ENCODE measurements at places on chromosomes 1 and 21.

GRCh38 chr1:2236695-2237677, 8.9 kb downstream of the SKI start:
- no peak for DNase-seq

DNA sequence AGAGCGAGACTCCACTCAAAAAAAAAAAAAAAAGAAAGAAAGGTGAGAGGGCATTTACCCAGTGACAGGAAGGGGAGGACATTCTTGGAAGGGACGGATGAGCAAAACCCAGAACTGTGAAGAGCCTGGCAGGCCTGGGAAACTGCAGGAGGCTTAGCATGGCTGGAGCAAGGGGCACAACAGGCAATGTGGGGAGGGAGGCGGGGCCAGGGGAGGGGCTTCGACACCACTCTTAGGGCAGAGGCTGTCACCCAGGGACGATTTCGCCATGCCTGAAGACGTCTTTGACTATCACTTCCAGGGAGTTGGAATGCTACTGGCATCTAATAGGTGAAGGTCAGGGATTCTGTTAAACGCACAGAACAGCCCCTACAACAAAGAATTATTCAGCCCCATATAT, 184.0 kb downstream of the HUNK start:
- DNase-seq, result no peak

GRCh38 chr1:50720457-50721053, 239.5 kb downstream of the FAF1 start:
- DNase-seq, result no peak

DNA sequence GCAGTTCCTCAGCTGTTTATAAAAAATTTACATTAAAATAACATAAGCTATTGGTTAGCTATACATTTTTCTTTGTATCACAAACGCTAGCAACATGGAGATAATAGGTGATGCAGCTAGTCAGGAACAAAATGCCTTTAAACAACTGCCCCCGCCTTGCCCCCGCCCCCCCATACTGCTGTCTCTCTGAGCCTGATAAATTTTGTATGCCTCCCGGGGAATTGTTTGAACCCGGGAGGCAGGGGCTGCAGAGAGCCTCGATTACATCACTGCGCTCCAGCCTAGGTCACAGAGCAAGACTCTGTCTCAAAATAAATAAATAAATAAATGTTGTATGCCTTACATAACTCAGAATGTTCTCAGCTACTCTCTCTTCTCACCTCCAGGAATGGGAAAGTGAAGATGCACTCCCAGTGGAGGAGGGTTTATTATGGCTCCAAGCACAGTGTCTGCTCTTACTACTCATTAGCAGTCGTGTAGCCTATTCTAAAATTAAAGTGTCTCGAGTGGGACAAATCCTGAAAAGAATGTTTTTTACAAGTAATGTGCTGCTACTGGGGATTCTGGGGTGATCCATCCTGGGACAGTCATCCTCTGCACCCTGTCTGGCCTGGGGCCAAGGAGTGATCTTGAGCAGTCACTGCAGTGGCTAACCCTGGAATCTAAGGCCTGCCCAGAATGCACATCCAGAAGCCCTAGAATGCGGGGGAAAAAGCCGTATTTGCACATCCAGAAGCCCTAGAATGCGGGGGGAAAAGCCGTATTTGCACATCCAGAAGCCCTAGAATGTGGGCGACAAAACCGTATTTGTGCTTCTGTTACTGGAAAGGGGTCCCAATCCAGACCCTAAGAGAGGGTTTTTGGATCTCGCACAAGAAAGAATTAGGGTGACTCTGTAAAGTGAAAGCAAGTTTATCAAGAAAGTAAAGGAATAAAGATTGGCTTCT, 39.4 kb upstream of the ZNF496 start:
- DNase-seq, result no peak

DNA sequence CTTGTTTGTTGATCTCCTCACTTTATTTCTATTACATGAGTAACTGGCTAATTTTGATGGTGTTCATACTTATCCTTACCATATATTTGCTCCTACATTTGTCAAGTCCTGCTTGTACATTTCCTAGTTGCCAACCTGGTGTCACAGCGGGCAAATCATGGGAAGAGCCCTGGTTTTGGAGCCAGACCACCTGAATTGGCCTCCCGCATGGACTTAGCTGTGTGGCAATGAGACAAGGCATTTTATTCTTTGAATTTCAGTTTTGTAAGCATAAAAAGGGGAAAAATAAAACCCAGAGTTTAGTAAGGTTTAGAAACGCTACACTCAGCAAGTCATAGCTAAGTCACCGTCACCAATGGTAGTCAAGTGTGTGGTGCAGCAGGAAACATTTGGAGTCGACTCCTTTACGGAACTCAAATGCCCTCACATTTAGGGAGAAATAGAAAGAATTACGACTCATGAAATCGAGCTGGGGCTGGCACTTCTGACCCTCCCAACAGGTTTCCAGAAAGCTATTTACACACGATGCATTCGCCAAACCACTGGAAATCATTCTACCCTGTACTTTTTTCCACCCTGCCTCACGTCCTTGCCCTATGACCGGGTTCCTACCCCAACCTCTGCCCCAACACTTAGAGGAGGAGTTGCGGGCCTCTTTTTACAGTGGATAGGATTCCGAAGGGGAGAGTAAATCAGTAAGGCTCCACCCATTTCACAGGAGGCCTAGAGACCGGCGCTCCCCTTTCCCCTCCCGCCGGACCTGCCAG, 492 bp upstream of the PGM1 start:
- no peak for DNase-seq

- no peak for DNase-seq
These were observed 8.9 kb upstream of the C1orf174 start for GRCh38 chr1:3908886-3909517.

GRCh38 chr1:221381910-221382623, 359.8 kb downstream of the DUSP10 start:
- DNase-seq, result no peak

DNA sequence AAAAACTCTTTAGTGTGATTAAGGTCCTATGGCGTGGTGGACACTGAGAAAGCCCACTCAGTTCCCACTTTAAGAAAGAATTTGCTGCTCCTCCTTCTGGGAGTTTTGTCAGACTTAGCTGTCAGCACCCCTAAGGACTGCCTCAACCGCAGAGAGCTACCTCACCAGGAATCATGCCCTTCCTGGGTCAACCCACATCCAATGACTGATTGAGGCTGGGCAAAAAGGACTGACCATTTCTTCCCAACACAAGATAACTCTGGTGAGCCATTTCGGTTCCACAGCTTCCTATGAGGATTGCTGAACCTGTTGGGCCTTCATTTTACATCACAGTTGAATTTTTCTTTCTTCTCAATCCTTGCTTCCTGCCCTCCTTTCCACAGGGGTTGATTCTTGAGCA, 197.9 kb downstream of the NCAM2 start:
- no peak for DNase-seq

DNA sequence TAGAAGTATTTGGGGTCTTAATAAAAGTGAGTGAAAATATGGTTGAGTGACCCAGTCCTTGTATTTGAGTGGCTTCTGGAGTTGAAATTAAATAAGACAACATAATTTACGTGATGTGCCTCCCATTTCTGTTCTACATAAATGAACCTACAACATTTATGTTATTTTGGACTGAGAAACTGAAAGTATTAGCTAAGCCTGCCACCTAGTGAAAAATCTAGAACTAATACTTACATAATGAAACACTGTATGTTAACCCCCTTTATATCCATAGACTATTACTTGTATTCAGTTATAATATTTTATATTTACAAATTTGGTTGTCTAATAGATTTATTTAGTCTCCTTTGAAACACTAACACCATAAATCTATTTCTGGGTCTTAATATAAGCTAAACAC, 298.9 kb downstream of the KCNT2 start:
- DNase-seq, result no peak

DNA sequence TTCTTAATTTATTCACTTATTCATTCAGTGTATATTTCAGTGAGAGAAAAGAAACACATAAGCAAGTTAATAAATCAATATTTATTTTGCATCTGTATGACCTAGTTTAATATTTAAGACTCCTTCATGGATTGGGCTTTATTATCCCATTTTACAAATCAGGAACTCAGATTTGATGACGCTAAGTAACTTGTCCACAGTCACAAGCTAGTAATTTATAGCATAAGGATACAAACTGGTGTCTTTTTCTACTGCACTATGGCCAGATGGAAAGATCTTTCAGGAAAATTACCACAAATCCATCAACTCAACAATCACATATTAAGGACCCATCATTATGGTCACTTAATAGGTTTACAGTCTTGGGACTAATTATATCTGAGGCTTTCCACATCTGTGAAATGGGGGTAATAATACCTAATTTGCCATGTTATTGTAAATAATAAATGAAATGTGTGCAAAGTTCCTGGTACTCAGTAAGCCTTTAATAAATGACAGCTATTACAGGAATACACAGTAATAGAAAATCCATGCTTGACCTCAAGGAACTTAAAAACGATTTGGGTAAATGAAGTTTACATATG, 13.3 kb downstream of the CDKN2C start:
- no peak for DNase-seq

DNA sequence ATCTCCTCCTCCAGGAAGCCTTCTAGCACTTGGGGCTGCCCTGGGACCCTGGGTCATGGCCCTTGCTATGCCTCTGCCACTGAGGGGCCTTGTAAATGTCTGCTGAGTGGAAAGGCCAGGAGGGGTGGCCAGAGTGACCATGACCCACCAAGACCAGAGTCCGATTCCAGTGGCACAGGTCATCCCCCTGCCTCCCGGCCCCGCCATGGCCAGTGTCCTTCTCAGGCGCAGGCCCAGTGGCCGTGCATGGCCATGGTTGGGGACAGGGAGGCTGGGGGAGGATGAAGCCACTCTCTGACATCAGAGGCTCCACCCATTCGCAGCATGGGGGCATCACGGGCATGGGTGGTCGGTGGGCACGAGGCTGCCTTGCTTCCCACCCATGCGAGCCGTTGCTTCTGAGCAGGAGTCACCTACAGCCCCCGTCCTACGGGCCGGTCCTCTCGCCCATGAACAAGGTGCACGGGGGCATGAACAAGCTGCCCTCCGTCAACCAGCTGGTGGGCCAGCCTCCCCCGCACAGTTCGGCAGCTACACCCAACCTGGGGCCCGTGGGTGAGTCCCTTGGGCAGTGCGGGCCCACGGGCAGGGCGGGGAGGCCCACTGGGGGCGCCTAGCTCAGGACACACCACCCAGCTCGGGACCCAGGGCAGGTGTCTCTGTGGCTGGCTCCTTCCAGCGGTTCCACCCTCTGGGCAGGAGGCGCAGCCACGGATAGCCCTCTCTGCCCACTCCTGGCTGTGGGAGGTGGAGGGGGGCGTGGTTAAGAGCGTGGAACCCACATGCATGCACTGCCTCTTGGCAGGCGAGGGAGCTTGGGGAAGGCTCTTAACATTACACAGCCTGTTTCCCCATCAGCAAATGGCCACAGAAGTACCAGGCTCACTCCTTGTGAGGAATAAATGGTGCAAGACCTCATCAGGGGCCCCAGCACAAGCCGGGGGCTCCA, 22.4 kb upstream of the CCDC27 start:
- no peak for DNase-seq

- DNase-seq, result no peak
These were observed 351.0 kb upstream of the B3GALT2 start for GRCh38 chr1:193537266-193538002.

DNA sequence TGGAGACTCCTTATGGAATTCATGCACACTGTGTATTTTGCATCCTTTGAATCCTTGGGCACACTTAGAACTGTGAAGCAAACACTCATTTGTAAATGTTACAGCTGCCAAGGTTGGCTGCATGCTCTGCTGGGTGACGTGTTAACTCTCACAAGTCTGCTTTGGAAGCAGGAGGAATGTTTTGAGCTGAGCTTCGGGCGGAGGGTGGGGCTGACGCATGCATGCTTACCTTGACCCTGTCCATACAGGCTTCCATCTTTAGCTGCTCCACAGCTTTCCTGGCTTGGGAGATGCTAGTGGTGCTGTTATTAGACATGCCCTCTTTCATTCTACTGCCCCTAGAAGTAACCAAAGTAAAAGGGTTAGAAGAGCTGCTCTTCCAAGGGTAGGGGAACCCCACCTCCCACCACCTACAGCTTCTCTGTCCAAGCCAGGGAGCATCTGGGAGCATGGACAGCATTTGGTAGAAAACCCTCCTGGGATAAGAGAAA, 66.0 kb downstream of the GNG4 start:
- no peak for DNase-seq

- no peak for DNase-seq
These were observed 17.0 kb downstream of the MARK1 start for GRCh38 chr1:220544901-220545303.

GRCh38 chr1:186304982-186305949, 69.8 kb downstream of the TPR start:
- no peak for DNase-seq

GRCh38 chr1:160416369-160416768, 16.0 kb downstream of the VANGL2 start:
- no peak for DNase-seq

DNA sequence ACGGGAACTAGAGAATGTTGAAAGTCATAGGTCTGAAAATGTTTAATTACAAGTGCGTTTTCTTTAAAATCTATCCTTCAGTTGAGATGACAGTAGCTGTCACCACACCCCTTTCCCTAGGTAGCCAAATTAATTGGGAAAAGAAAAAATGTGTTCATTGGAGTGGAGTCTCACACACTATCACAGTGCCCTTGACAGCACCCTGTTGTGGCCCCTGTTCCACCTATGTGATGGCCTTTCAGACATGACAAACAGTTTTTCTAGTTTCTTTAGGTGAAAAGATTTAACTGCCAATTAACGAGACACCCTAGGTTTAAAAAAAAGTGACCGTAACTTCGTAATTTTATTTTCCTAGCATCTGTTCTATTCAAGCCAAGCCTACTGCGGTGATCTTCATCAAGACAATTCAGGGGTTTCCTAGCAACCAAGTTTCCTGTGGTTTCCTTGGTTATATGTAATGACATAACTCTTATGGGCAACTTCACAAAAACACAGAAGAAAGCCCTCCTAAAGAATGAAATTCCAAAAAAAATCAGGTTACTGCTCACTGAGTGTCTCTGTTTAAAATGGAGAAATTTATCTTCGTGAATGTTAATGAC, 298.3 kb downstream of the PDE4B start:
- DNase-seq, result no peak

DNA sequence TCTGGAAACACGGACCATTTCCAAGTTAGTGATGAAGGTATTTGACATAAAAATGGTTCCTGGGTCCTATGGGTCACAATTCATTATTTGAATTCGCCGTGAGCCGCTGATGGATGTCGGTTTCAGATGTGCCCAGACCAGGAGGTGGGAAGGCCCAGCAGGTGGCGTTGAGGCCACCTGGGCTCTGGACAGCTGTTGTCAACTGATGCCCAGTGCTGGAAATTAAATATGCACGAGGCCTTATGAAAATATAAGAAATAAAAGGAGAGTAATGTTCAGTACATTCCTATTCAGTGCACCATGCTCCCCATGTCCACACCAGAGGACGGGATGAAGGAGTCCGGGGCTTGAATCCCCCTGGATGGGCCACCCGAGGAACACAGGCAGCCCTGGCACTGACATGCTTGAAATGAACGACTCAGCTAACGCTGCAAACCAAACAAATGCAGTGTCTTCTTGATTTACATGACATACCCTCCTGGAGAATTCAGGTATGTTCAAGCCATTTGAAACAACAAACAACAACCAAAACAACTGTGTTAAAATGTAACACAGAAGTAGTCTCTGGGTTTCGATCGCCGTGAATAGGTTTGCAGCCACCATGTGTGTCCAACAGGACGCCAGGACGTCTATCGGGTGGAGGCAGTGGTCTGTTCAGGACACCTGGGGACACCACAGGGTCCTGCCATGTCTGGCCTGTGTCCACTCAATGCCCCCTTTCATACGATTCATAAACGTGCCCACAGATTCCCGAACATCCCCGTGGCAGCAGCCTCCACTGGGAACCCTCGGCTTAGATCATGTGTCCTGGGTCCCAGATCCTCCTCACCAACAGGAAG, 6.1 kb downstream of the TFF3 start:
- no peak for DNase-seq
